ENCODE measurements at places on chromosomes 7 and 10.

DNA sequence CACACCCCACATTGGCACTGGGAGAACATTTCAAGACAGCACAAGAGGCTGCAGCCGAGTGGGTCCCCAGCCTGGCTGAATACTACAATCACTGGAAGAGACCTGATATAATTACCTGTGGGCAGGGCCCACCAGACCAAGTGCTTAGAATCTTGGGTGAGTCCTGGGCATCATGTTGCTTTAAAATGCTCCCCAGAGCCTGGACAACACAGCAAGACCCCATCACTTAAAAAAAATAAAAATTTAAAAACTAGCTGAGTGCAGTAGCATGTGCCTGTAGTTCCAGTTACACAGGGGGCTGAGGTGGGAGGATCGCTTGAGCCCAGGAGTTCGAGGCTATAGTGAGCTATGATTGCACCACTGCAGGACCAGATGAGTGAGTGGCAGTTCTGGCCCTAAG lies 28.1 kb downstream of the FAM171A1 start:
- no peak for DNase-seq

- peak; percentile 42 for DNase-seq
Observed at GRCh38 chr7:132575419-132575981, 770 bp downstream of the PLXNA4 start.

- DNase-seq = no peak
Observed at GRCh38 chr10:15841696-15842095, 18.6 kb downstream of the MINDY3 start.

- no peak for DNase-seq
Observed at GRCh38 chr10:64959883-64960282, 1438.7 kb downstream of the REEP3 start.

DNA sequence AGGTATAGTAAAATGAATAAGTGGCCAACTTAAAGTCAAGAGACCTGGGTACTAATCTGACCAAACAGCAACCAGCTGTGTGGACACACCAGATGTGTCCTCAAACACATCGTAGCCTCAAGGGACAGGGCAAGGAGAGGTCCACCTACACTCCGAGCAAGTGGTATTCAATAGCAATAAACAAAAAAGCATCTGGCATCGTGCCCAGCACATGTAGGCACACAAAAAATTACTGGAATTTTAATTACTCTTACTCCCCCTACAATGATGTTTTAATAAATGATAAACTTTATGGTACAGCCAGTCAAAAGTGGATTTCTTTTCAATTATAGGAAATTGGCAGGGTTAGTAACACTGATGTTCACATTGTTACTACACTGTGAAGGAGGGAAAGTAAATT lies 3.5 kb upstream of the RGS10 start:
- no peak for DNase-seq

DNA sequence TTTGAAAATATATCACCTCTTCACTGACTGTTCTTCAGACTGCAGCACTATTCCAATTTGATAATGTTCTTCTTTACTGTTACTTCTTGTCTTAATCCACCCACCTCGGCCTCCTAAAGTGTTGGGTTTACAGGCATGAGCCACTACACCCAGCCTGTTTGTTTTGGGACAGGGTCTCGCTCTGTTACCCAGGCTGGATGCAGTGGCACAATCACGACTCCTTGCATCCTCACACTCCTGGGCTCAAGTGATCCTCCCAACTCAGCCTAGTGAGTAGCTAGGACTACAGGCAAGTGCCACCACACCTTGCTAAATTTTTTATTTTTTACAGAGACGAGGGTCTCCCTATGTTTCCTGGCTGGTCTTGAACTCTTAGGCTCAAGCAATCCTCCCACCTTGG lies 77.9 kb downstream of the NDUFB2 start:
- no peak for DNase-seq

GRCh38 chr7:65902306-65902705 lies 29.4 kb downstream of the VKORC1L1 start:
- DNase-seq = no peak

Measured in fibroblast of skin of left quadriceps (primary cell).